ENCODE measurements at places on chromosomes 6 and 20.

GRCh38 chr20:12925863-12926793, 82.6 kb upstream of the SPTLC3 start:
- no peak overlapping the region for H3K27ac ChIP-seq
- H3K4me3 ChIP-seq: no peak overlapping the region
- H3K4me1 ChIP-seq: peaks cover 17% of the 10 kb centered on the region
- no peaks in the 10 kb centered on the region for H3K36me3 ChIP-seq
- no peaks in the 10 kb centered on the region for H3K27me3 ChIP-seq

DNA sequence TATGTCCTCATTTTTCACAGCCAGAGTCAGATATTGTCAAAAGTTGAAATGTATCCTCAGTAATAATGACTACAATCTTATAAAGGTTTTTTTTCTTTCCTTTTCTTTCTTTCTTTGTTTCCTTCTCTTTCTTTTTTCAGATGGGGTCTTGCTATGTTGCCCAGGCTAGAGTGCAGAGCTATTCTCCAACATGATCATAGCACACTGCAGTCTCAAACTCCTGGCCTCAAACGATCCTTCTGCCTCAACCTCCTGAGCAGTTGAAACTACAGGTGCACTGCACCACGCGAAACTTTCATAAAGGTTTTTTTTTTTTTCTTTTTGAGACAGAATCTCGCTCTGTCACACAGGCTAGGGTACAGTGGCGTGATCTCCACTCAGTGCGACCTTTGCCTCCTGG, 31.1 kb upstream of the FOXA2 start:
- peaks cover 11% of the 10 kb centered on the region for H3K4me1 ChIP-seq
- H3K4me3 ChIP-seq: no peak overlapping the region
- no peak for DNase-seq

GRCh38 chr20:6680441-6680840, 87.0 kb upstream of the BMP2 start:
- no peak for DNase-seq
- H3K27ac ChIP-seq: no peak overlapping the region
- H3K4me1 ChIP-seq: peaks cover 13% of the 10 kb centered on the region
- H3K36me3 ChIP-seq: no peaks in the 10 kb centered on the region

DNA sequence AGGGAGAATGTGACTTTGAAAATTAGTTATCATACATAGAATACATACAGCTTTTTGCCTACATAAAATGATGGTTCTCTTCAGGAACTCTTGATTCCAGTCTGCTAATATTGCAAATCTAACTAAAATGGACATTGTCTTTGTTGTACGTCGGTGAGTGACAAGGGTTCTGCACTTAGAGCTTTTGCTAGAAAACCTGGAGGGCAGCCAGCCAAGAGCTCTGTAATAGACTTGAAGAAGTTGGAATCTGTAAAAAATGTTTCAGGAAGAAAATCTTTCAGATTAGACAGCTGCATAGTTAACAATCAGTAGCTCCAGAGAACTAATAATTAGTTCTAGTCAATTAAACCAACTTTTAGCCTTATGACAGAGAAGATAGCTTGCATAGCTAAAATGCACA, 138.3 kb downstream of the FLRT3 start:
- peak overlapping the region; percentile 30 for H3K27ac ChIP-seq
- H3K4me1 ChIP-seq: no peaks in the 10 kb centered on the region
- H3K36me3 ChIP-seq: no peaks in the 10 kb centered on the region
- no peaks in the 10 kb centered on the region for H3K27me3 ChIP-seq
- no peak for DNase-seq

DNA sequence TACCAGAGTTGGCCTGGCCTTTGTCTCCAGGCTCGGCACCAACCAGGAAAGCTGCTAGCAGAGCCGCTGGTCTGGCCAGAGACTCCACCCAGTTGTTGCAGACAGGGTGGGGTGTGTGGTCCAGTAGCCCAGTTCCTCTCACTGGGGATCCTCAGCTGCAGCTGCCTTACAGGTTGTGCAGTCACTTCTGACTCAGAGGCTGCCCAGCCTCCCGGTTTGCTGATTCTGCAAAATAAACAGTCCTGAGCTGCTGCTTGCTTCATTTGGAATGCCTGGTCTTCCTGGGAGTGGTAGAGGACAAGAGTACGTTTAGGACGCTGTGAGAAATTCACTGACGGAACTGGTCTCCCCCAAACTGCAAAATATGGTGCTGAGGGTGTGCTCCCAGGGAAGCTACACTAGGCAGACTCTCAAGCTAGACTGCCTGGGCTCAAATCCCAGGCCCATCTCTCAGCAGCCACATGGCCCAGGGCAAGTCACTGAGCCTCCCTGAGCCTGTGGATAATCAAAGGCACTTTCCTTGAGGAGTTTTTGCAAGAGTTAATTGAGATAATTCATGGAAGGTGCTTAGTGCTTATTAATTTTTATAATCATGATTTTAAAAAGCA, 246.1 kb downstream of the TFAP2C start:
- DNase-seq: peak; percentile 62
- no peaks in the 10 kb centered on the region for H3K27me3 ChIP-seq
- H3K27ac ChIP-seq: no peak overlapping the region
- H3K4me3 ChIP-seq: no peak overlapping the region
- no peaks in the 10 kb centered on the region for H3K36me3 ChIP-seq

DNA sequence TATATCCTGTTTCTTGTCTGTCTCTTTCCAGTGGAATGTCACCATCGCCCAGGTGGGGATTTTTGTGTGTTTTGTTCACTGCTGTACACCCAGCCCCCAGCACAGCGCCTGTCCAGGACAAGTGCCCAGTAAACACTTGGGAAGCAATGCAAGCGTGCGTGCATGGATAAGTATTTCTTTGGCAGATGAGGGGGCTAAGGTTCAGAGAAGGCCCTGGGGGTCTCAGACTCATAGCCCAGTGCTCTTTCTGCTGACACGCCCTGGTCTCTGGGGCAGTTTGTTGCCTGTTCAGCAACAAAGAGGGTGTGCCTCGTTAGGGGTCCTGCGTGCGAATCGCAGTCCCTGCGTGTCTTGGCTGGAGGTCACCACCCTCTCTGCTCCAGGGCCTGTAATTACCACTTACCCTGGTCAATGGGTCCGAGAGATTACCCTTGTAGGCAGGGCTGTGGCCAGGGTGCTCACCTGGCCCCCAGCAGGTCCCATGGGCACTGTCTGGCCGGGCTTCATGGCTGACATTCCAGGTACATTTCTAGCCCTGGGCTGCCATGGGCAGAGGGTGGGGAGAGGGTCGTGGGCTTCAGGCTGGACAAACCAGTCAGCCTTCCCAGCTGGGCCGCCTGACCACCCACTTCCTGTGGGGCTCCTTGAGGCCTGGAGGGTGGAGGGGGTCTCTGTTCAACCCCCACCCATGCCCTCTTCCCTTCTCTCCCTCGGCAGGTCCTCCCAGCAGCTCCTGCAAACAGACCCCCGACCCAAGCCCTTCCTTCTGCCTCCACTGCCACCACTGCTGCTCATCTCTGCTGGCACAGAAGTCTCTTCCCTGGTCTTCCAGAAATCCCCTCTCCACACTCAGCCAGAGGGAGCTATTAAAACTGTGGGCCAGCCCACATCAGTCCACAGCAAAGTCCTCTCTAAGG, 87.1 kb downstream of the CEBPB start:
- no peak for DNase-seq
- H3K36me3 ChIP-seq: no peaks in the 10 kb centered on the region
- H3K4me1 ChIP-seq: no peaks in the 10 kb centered on the region
- H3K27ac ChIP-seq: no peak overlapping the region
- H3K4me3 ChIP-seq: no peak overlapping the region

GRCh38 chr20:33909331-33909921, 84.3 kb upstream of the RALY start:
- H3K36me3 ChIP-seq: no peaks in the 10 kb centered on the region
- no peak overlapping the region for H3K27ac ChIP-seq
- peaks cover 9% of the 10 kb centered on the region for H3K4me1 ChIP-seq
- H3K4me3 ChIP-seq: no peak overlapping the region

DNA sequence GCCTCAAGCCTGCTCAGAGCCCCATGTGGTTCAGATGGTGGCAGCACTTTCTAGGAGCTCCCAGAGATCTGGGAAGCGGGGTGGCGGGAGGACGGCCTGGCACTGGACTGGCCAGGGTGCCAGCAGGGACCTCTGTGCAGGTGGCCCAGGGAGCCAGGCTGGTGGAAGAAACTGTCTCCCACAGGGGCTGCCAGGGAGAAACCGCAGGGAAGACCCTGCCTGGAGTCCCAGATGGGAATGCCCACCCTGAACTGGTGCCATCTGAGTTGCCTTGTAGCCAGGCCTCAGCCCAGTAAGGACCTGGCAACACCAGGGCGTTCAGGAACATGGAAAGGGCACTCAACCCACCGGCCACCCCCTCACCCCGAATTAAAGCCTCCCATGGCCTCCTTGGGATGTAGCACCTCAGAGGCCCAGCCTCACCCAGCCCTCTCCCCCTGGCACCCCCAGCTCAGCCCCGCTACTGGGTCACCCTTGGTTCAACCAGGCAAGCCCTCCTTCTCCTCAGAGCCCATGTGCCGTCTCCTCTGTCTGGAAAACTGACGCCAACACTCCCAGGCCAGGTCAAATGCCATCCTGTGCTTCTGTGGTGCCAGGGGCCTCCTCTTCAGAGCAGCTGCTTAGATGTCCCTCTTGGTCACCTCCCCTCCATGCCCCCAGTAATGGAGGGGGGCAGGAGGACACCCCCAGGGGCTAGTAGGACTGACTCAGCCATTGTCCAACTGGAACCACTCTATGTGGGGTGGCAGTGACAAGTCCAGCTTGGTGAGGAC, 5.9 kb upstream of the C20orf144 start:
- no peaks in the 10 kb centered on the region for H3K27me3 ChIP-seq
- no peak overlapping the region for H3K27ac ChIP-seq

DNA sequence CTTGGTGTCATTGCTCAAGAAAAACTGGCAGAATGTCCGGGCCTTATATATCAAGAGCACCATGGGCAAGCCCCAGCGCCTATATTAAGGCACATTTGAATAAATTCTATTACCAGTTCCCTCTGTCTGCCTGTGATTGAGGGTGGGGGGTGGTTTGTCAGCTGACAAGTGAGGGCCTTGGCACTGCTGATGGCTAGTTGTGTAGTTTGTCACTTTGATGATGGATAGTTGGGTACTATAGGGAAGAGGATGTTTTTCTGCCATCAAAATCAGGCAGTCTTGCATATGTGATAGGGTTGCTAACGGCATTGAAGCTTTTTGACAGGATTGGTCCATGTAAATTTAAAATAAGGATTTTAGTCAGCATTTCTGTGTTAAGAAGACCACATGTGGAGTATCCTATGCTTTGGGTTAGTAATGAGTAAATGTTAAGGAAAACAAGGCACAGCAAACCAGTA, 2.5 kb downstream of the RPL10A start:
- DNase-seq: peak; percentile 44
- H3K36me3 ChIP-seq: peaks cover 57% of the 10 kb centered on the region
- no peaks in the 10 kb centered on the region for H3K27me3 ChIP-seq
- peaks cover 3% of the 10 kb centered on the region for H3K4me1 ChIP-seq
- H3K4me3 ChIP-seq: peak overlapping the region; percentile 99

- no peak for DNase-seq
- peaks cover 5% of the 10 kb centered on the region for H3K27me3 ChIP-seq
- H3K36me3 ChIP-seq: no peaks in the 10 kb centered on the region
- no peaks in the 10 kb centered on the region for H3K4me1 ChIP-seq
- no peak overlapping the region for H3K27ac ChIP-seq
These were observed 204.5 kb downstream of the SYNDIG1 start for GRCh38 chr20:24673678-24674570.

- peaks cover 32% of the 10 kb centered on the region for H3K27me3 ChIP-seq
- H3K4me1 ChIP-seq: no peaks in the 10 kb centered on the region
- no peak overlapping the region for H3K4me3 ChIP-seq
- H3K27ac ChIP-seq: no peak overlapping the region
- no peak for DNase-seq
These were observed 36.5 kb upstream of the PHACTR3 start for GRCh38 chr20:59567585-59568508.

GRCh38 chr6:25155211-25155610, 124.0 kb upstream of the CARMIL1 start:
- no peaks in the 10 kb centered on the region for H3K4me1 ChIP-seq
- H3K27ac ChIP-seq: no peak overlapping the region
- no peak overlapping the region for H3K4me3 ChIP-seq
- no peak for DNase-seq

GRCh38 chr6:25038999-25039398, 103.2 kb upstream of the RIPOR2 start:
- no peak for DNase-seq
- no peak overlapping the region for H3K27ac ChIP-seq
- H3K4me1 ChIP-seq: peaks cover 16% of the 10 kb centered on the region
- H3K27me3 ChIP-seq: no peaks in the 10 kb centered on the region
- no peak overlapping the region for H3K4me3 ChIP-seq
- H3K36me3 ChIP-seq: no peaks in the 10 kb centered on the region

DNA sequence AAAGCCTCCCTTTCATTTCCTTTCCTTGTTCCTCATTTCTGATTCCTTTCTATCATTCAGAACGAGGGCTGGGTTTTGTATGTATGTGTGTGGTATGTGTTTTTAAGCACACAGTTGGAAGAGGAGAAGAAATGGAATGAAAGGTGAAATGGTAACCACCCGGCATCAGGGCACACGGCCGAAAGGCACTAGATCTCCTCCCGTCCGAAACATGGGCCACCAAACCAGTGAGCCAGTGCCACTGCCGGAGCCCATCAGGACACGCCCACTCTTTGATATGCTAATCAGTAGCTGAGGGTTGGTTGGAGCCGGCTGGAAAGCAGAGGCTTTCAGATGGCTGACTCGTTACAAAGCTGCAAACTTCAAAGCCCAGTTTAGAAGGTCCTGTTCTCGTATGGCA, 228.6 kb upstream of the JARID2 start:
- no peak overlapping the region for H3K4me3 ChIP-seq
- peak; percentile 83 for DNase-seq
- no peaks in the 10 kb centered on the region for H3K36me3 ChIP-seq
- H3K27me3 ChIP-seq: no peaks in the 10 kb centered on the region

- no peaks in the 10 kb centered on the region for H3K4me1 ChIP-seq
- peak overlapping the region; percentile 29 for H3K27ac ChIP-seq
- H3K4me3 ChIP-seq: no peak overlapping the region
- H3K36me3 ChIP-seq: no peaks in the 10 kb centered on the region
- DNase-seq: peak; percentile 82
- H3K27me3 ChIP-seq: no peaks in the 10 kb centered on the region
These were observed 135.5 kb downstream of the CLIC5 start for GRCh38 chr6:45880159-45880558.

DNA sequence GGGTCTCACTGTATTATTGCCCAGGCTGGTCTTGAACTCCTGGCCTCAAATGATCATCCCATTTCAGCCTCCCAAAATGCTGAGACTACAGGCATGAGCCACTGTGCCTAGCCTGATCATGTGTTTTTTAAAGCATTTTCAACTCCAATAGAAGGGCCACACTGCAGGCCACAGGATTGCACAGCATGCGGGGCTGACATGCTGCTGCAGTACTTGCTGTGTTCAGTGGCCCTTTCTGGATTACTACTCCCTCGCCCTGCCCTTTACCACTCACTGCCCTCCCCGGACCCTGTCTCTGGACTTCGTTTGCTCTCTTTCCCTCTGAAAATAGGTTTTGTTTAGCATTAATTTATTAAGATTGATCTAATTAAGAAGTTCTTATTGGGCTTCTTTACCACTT, 37.3 kb downstream of the HECA start:
- H3K27me3 ChIP-seq: no peaks in the 10 kb centered on the region
- no peaks in the 10 kb centered on the region for H3K36me3 ChIP-seq
- H3K27ac ChIP-seq: no peak overlapping the region
- no peak overlapping the region for H3K4me3 ChIP-seq
- no peak for DNase-seq
